Stimulated activated CD4-positive, alpha-beta T cell treated with anti-CD3 and anti-CD28 coated beads, Interleukin-15, amount 100 ng/mL, for 24 hours (primary cell): ENCODE measurements at places on chromosomes 5 and 9.

DNA sequence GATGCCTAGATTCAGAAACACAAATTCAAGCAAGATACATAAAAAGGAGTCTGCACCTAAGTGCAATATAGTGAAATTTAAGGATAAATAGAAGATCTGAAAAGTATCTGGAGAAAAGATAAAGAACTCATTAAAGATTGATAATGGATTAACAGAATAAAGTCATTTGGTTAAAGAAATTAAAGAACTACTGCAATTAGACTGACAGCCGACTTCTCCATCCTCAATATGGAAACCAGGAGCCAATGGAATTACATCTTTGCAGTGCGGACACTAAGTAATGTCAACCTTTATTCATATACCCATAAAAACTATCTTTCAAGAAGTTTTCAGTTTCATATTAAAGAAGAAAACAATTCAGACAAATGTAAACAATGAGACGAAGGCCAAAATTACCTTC is 81.0 kb downstream of the MRPL36 start:
- DNase-seq, result no peak

DNA sequence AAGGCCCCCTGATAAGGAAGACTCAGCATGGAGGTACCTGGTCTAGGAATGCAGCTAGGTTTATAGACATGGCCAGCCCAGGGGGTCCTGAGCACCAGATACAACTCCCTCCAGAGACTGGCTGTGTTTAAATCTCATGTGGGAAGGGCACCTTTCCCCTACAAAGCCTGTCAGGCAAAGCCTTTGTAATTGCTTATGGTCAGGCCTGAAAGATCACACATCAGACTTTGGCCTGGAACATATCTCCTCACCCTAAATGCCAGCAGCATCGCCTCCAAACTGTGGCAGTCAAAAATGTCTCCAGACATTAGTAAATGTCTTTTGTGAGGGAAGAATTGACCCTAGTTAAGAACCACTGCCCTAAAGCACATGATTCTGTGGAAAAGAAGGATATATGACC is 51.6 kb upstream of the MACIR start:
- no peak for DNase-seq

- DNase-seq, result no peak
These were observed 269.5 kb downstream of the SEC61B start for GRCh38 chr9:99491408-99492158.

- no peak for DNase-seq
These were observed 28.7 kb upstream of the F2RL1 start for GRCh38 chr5:76789991-76790581.

- DNase-seq, result no peak
These were observed 157.7 kb upstream of the POU5F2 start for GRCh38 chr5:93899026-93899600.

DNA sequence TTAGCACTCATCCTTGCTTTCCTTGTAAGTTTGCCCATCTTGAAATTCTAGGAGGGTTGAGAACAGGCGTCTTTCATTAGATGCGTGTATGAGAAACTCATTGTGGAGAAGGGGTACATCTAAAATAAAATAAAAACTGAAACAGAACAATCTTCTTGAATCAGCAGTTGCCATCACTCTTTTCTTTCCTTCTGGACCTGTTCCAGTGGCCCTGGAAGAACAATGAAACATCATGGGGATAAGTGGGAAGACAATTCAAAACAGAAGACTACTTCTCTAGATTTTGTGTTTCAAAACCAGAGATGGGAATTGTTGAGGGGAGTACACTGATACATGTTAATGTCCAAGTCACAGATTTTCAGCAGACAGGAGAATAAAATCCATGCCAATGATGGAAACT is 59.9 kb downstream of the SLC1A3 start:
- DNase-seq, result no peak
